ENCODE measurements at places on chromosomes 16 and 17.

GRCh38 chr16:58422809-58423208, 30.5 kb downstream of the GINS3 start:
- DNase-seq, result no peak

- DNase-seq, result no peak
Observed at GRCh38 chr16:24652209-24652712, 77.2 kb upstream of the TNRC6A start.

GRCh38 chr17:79024901-79025737, 1.1 kb downstream of the C1QTNF1 start:
- no peak for DNase-seq

- no peak for DNase-seq
Observed at GRCh38 chr16:55577887-55578286, 11.4 kb downstream of the CAPNS2 start.

- DNase-seq, result no peak
Observed at GRCh38 chr16:56649820-56650219, 1.9 kb upstream of the MT1B start.

- DNase-seq, result no peak
Observed at GRCh38 chr16:50708373-50709060, 15.1 kb downstream of the NOD2 start.

GRCh38 chr17:17877529-17878358, 41.0 kb upstream of the SREBF1 start:
- DNase-seq, result no peak

GRCh38 chr17:2157675-2158395, 102.9 kb downstream of the HIC1 start:
- no peak for DNase-seq

DNA sequence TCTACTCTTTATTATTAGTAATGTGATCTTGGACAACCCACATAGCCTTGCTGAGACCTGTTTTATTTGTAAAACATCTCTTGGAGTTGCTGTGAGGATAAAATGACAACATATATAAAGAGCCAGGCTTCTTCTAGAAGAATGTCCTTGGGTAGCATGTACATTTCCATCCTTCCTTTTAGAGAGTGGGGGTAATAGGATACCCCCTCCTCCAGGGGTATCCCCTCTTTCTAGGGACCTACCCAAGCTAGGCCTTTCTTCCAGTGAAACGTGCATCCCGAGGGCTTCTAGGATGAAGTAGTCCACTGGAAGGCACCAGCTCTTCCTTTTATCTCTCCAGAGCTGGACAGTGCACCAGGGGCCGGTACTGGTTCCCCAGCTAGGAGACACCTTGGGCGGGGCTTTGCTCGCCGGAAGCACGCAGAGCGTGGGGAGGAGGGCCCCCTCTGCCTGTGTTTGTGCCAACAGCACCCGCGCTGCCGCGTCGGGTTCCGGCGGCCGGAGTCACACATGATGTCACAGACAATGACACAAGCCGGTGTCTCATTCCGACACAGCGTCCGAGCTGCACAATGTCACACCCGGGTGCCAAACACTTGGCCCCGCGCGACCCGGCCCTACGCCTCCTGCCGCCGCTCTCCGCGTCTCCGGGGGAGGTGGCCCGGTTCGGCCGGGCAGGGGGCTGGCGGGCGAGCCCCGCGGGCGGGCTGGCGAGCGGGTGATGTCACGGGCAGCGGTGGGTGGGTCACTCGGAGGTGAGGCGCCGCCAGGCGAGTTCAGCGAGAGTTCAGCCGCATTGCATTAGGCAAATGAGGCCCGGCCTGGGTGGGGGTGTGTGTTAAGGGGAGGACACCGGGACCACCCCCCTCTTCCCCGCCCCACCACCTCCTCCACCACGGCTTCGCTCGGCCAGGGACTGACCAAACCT, 23.4 kb downstream of the GJD3 start:
- peak; percentile 74 for DNase-seq

GRCh38 chr17:50519141-50519834, 11.0 kb downstream of the MYCBPAP start:
- no peak for DNase-seq

DNA sequence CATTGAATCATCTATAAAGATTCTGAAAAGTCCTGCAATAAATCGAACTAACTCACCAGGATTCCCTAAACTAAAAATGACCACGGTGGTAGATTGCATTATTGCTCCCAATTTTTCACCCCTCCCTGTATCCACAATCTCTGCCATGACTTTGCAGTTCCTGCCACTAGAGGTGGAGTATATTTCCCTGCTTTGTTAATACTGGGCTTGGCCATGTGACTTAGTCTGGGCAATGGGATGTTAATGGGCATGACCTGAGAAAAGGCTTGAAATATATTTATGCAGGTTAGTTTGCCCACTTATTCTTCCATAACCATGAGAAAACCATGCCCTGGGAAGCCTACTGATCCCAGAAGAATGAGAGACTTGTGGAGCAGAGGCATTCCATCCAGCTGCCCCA, 59.1 kb downstream of the NOG start:
- DNase-seq, result no peak

DNA sequence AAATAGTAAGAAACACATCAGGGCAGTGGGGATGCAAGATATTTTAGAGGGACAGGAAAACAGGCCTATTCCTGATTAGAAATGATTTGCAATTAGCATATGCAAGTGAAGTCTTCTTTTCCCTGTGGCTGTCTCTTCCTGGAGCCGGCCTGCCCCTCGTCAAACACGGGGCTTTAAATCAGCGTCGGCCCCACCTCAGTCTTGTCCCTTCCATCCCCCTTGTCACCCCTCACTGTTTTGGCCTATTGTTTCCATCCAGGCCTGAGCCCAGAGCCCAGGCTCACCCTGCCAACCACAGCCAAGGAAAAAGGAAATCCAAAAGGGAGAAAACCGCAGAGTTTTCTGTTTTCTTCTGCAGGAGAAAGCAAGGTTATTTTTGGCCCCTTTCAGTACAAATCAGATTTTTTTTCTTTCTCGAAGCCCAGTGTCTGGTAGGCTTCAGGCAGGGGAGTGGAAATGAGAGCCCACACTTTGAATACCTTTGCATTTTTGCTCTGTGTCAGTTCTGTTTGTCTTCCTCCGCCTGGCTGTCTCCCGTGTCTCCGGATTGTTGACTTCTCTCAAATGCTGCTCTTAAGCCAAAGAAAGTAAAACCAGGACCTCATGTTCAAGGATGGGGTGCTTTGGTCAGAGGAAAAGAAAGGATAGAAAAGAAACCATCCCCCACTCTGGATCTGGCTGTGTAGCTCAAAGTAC, 399.9 kb upstream of the CDH11 start:
- no peak for DNase-seq

- DNase-seq, result no peak
Observed at GRCh38 chr17:73368085-73368631, 56.4 kb upstream of the CDC42EP4 start.
